ENCODE measurements at places on chromosomes 7 and 10.

DNA sequence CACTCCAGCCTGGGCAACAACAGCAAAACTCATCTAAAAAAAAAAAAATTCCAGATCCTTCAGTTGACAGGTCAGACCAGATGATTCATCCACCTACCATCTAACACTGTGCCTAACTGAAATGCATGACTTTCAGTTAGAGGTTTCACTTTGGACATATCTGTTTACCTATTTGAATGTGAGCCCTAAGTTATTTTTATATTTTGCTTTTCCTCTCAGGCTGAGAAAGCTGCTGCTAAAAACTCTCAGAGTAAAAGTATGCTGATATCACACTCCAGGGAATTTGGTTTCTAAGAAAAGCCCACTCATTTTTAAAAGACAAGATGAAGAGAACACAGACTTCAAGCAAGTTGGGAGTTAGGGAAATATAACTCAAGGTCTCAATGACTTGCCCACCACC lies 126.0 kb downstream of the SGMS1 start:
- no peak for DNase-seq

DNA sequence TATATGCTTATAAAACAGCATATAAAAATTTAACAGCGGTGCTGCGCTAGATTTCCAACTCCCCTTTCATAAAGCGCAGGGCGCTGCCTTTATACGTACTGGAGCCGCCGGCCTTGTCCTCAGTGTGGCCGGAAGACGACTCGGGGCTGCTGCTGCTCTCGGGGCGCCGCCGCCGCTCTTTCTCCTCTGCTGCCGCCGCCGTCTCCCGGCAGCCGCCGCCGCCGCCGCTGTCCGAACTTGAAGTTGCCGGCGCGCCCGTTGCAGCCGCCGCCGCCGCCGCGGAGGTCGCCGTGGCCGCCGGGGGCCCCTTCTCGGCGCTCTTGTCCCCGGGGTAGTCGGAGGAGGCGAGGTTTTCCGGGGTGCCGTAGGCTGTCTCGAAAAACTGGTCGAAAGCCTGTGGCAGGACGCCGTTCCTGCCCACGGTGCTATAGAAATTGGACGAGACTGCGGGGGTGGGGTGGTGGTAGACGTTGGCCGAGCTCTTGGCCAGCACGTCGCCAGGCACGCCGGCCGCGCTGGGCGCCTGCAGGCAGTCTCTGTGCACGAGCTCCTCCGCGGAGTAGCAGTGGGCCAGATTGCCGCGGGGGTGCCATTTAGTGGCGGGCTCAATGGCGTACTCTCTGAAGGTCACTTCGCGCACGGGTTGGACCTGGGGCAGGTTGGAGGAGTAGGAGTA lies 557 bp downstream of the HOXA11 start:
- DNase-seq: no peak

DNA sequence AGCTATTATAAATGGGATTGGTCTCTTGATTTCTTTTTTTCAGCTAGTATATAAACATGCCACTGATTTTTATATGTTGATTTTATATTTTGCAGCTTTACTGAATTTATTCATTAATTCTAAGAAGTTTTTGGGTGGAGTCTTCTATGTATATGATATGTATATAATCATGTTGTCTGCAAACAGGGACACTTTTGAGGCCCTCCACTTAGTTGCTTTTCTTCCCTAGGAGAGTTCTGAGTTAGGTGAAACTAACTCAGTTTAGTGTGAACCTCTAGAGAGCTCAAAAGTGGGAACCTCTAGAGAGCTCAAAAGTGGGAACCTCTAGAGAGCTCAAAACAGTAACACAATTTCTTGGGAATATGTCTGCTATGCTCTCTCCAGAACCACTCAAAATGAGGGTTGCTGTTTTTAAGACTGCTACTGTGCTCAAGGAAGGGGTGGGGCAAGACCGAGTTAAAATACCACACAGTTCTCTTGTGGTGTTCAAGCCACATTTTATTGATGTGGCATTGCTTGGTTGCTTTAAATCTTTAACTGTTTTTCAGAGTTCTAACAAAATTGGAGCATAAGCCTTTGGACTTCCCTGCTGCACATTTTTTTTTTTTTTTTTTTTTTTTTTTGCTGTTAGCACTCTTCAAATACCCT lies 13.2 kb downstream of the CCDC7 start:
- no peak for DNase-seq

DNA sequence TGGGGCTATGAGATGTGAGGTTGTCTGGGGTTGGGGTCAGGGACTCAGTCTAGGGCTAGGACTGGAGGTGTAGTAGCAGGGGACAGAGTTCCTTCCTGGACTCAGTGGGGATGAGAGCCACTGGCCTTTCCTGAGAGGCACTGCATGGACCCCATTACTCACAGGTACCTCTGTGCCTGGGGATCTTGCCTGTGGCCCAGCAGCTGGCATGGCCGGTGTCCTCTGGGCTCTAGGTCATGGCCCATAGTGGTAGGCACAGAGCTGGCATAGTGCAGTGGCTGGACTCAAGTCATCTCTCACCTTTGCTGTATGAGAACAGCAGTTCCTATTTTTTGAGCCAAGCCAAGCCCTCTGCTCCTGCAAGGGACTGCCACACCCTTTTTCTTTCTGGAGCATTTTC lies 51.9 kb downstream of the NEURL1 start:
- DNase-seq: no peak

DNA sequence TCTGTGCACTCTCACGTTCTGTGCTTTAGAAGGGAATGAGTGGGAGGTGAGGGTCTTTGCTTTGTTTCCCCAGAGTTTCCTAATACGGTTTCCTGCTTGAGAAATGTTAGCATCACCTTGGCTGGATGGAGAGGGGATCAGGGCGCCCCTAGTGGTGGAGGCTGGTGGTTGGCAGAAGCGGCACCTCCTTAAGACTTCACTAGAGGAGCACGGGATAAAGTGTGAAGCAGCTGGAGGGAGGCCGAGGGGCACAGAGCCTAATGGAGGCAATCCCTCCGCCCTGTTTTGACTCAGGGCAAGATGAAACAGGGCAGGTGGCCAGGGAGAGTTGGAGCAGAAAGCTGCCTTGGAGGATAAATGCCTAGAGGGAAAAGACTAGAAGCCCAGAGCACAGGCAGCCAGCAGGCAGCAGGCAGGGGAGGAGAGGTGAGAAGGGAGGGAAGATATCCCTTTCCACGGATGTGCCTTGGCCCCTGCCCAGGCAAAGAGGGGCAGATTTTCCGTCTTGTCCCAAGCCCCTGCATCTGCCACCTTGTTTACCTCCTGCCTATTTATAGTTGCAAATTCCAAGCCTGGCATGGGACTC lies 56.0 kb upstream of the BTRC start:
- peak; percentile 67 for DNase-seq

- no peak for DNase-seq
These were observed 3.5 kb upstream of the MYPN start for GRCh38 chr10:68105820-68106219.

DNA sequence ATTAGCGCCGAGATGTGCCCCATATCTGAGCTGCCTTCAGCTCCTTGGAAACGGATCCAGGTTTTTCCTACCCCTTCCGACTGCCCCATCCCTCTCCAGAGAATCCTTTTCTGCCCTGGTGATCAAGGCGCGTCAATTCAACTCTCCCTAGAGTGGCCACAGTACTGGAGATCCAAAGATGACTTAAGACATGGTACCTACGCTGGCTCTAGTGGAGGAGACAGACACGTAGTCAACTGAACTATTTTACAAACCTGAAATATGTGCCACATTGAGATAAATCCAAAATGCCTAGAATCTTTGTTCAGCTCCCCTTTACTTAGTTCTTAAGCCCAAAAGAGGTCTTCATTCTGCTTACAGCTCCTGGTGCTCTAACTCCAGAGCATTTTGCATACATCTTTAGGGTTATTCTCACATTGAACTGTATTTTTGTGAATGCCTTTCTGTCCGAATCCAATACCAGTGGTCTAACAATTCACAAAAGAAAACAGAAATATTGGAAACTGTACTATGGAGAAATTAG lies 444 bp upstream of the TNPO3 start:
- no peak for DNase-seq

DNA sequence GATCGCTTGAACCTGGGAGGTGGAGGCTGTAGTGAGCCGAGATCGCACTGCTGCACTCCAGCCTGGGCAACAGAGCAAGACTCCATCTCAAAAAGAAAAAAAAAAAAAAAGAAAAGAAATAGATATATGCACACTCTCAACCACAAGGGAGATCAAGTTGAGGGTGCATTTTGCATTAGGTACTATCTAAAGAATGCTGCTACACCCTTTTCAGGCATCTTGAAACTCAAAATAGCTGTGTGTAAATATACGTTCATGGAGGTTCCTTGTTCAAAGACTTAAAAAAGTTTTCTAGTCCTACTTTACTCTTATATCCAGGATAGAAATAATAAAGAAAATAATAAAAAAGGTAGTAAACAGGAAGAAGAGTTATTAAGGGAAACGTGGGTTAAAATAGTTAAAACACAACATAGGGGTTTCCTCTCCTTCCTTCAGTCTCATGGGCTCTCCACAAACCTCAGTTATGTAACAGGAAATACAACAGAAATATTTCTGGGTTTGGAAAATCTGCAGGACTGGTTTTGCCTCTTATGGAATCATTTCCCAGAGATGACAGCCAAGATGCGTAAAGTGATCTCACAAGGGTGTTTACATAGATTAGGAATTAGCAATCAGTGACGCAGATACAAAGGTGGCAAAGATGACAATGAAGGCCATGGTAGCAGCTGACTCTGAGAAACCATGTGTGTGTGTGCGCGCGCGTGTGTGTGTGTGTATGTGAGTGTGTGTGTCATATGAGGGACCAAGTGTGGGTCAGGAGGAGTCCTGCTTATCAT lies 15.1 kb downstream of the STEAP4 start:
- no peak for DNase-seq

DNA sequence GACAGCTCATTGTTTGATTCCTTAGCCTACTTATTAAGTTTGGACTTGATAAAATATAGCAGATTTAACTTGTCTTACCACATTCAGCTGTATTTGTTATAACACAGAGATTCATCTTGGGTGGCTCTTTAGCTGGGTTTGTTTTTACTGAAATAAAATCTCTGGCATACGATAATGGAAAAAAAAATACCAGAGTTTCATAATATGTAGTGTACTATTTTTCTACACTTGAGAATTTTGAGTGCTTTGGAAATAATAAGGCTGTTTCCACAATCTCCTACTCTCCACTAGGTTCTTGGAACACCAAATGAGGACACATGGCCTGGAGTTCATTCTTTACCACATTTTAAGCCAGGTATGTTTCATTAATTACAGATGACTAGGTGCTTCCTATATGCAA lies 218.6 kb upstream of the FZD1 start:
- no peak for DNase-seq

All from activated T-helper 1 cell treated with anti-CD3 and anti-CD28 coated beads, Interleukin-2, amount 50 U/mL, for 16 hours (primary cell).